ENCODE measurements at places on chromosomes 2 and 18.

DNA sequence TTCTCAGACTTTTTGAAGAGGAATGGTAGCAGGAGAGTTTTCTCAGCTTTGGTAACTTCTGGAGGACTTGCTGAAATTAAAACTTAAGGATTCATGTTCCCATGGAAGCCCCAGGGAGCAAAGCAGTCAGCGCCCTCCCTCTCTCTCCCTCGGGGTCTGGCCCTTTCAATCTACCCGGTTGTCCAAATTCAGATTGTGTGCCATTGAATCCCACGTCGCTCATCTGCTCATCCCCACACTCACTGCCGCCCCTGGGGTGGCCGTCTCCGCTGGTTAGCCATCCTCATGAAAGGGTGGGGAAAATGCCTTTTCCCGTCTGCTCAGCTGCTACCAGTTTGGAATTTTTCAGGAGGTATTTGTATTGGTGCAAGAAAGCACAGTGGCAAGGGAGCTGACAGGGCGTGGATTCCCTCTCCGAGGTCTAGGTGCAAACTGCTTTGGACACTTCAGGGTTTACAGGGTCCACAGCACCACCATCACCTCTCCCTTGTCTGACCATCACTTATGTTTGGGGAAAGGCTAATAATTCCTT lies 27.1 kb downstream of the MCFD2 start:
- DNase-seq = no peak

GRCh38 chr2:181657379-181657778 lies 474 bp upstream of the CERKL start:
- no peak for DNase-seq

DNA sequence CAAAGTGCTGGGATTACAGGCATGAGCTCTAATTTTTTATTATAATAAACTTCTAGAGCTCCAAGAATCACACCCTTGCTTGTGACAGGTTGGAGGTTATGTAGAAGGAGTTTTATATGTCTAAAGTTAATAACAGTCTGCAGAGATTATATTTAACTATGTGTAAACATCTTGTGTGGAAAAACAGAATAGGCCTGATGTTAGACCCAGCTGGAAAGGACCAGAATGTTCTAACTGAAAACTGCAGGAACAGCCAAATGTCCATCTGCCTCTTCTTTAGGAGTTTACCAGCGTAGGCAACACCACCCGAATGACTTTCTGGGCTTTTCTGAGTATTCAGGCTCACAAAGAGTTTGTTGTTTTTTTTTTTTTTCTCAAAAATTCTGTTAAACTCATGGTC lies 67.1 kb upstream of the CDCA7 start:
- no peak for DNase-seq

GRCh38 chr18:34848156-34848555 lies 138.1 kb downstream of the DTNA start:
- DNase-seq = no peak

- DNase-seq = no peak
Measured at GRCh38 chr2:75058427-75058826, 100.0 kb downstream of the POLE4 start.

DNA sequence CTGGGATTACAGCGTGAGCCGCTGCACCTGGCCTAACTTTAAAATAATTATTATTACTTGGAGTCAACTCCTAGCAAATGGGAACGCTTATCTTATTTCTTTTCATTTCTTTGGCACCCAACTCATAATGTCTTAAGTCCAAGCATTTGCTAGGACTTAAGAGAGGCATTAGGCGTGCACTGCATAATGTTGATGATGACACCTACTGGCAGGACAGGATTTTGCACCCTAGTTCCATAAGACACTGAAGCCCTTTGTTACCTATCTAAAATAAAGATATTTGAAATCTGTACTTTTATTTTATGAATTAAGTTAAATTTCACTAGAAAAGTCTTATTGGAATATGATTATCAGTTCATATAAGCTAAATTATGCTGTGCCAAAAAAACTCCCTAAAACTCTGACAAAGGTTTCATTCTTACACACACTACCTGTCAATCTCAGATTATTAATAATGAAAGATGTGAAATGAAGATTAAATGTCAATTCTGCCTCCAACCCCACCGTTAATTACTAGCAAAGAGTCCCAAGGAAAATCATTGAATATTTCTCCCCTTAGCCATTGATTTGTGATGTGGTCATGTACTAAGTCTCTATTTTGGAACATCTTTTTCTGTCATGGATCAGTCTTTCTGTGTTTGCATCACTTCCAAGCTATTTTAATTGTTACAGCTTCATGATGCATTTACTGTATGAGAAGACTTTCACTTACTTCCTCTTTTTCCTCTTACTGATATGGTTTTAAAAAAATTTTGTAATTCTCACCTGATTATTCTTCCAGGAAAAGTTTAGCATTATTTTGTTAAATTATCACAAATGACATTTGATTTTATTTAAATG lies 12.7 kb upstream of the CDH2 start:
- no peak for DNase-seq

GRCh38 chr18:11798271-11798670 lies 52.9 kb upstream of the CHMP1B start:
- no peak for DNase-seq

GRCh38 chr2:212520340-212520739 lies 18.3 kb downstream of the ERBB4 start:
- DNase-seq = no peak

DNA sequence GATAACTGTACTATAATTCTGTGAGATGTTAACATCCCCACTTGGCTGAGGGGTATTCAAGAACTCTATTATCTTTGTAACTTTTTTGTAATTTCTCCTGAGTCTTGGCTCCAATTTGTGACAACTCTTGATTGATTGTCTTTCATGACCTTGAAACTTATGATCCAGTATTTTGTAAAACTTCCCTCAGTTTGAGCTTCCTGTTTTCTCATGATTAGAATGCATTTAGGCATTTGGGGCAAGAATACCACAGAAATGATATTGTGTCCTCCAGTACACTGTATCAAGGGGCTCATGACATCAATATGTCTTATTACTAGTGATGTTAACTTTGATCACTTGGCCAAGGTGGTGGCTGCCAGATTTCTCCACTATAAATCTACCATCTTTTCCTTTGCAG lies 37.4 kb downstream of the PNO1 start:
- no peak for DNase-seq

GRCh38 chr2:45721150-45721549 lies 69.7 kb downstream of the PRKCE start:
- DNase-seq = no peak

- DNase-seq = no peak
Measured at GRCh38 chr2:127573298-127573697, 37.8 kb downstream of the MYO7B start.

DNA sequence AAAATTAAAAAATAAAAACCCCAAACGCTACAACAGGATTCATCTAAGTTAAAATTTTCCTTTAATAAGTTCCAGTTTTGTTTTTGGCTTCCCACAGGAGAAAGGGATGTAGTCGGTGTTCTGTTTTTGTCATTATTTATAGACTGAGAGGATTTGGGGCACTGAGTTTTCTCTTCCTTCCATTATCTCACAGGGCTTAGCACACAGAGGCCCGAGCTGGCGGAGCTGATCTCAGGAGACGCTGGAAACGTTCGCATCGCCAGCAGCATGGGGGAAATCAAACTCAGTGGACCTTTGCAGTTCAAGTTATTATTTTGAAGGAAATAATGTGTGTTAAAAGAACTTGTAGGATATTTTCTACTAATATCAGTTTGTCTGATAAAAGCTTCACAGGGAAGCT lies 669.7 kb upstream of the SALL3 start:
- no peak for DNase-seq

DNA sequence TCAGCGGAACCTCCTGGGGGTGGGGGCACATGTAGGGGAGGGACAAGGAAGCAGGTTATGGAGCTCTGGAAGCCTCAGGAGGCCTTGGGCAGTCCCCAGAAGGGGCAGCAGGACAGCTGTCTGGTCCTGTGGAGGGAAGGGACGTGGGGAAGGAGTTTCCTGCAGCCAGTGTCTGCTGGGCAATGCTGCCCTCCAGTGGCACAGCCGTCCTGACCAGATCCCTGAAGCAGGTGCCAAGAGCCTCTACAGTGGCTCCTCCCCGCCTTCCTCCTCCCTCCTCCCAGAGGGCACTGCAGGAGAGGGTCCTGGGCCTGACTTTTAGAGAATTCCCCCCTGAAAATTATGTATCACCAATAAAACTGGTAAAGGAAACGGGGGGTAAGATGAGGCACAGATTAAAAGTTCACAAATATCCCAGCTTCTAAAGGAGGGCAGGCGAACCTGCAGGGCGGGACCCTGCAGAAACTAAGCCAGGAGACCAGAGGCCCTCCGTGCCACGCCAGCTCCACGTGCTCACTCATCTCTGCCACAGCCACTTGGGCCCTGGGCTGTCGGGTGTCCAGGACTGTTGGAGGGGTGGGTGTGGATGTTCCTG lies 258.5 kb downstream of the TWIST2 start:
- DNase-seq = no peak

DNA sequence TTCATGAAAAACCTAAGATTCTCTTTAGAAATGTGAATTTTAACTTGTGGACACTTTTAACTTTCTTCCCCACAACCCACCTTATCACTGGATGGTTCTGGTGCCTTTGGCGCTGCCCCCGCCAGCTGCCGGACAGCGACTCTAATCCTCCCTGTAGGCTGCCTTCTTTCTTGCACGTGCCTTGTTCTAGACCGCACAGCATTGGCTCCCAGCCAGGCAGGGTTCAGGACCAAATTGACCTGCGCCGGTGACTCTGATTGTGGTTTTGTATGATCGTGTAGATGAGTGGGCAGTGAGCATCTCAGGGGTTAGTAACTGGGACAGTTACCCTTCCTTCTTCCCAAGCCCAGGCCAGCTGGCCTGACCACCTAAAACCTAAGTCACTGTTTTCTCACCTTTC lies 106.8 kb downstream of the ASAP2 start:
- no peak for DNase-seq

DNA sequence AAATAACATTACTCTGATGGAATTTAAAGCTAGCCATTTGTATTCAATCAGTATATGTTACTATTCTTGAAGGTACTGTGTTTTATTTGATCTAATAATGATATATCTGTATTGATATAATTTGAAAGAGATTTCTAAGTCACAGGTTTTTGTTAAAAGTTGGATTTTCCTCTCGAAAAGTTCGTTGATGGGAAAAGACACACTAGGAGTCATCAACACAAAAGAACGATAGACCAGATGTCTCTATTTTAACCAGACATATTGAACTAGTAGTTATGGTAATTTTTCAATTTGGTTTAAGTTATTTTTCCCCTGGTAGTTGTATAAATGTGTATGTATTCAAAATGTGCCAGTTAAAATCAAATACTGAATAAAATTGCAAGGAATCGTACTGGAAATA lies 2.5 kb downstream of the ASXL3 start:
- no peak for DNase-seq

DNA sequence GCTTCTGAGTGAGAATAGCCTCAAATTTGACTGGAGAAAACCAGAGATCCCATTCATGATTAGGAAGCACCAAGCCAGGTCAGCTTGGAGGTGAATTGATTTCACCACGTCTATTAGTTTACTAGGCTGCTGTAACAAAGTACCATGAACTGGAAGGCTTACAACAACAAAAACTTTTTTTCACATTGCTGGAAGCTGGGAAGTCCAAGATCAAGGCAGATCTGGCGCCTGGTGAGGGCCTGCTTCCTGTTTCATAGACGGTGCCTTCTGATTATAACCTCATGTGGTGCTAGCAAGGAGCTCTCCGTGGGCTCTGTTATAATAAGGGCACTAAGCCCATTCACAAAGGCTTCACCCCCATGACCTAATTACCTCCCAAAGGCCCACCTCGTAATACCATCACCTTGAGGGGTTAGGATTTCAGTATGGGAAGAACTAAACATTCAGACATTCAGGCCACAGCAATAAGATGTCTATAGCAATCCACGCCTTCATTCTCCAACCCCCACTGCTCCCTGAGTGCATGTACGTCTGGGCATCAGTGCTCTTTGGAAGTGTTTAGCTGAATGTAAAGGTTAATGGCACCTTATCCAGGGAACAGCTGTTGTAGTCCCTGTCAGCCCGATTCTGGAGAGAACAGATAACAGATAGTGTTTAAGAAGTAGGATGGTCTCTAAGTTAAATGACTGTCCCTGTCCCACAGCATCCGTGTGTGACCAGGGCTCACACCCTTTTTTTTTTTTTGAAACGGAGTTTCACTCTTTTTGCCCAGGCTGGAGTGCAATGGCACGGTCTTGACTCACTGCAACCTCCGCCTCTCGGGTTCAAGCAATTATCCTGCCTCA lies 89.2 kb downstream of the SOCS6 start:
- no peak for DNase-seq

DNA sequence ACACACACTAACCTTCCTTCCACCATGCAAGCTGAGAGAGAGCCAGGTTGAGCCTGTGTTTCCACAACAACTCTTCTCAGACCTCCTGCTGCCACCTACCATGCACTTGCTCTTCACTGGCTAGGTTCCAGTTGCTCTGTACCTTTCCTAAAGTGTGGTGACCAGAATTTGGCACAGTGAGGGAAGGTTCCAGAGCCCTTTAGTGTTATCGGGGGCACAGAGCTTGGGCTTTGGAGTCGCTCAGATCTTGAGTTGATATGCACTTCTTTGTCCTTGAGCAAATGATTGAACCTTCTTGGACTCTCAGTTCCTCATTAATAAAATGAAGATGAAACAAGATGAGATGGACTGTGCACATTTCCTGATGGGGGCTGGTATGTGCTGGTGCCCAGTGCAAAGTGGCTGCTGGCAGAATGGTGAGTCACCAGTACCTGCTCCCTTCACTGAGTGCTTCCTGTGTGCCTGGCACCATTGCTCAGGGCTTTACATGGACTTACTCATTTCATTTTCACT lies 47.1 kb downstream of the NEDD4L start:
- no peak for DNase-seq

Data from CD4-positive, alpha-beta T cell treated with Interferon alpha-2 for 1 hour (primary cell).